ENCODE measurements at places on chromosomes 16 and 17.
A peak's percentile ranks its signal among the peaks of the same experiment; 100 is the strongest.

DNA sequence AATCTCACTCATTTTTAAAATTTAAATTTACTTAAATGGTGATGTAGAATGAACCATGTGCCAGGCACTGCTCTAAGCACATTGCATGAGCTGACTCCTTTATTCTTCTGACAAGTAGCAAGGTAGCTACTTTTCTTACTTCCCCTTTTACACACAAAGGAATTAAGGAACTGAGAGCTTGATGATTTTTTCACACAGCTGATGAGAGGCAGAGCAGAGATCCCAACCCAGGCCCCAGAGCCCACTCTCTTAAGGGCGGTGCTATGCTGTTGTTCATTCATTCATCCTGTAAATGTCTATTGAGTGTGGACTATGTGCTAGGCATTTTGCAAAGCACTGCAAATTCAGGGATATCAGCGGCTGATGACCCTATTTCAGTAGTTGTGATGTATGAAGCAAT lies 17.9 kb downstream of the SEC14L5 start:
- no peak for DNase-seq

- DNase-seq, result no peak
Measured at GRCh38 chr17:21371511-21372081, 4.6 kb upstream of the KCNJ12 start.

DNA sequence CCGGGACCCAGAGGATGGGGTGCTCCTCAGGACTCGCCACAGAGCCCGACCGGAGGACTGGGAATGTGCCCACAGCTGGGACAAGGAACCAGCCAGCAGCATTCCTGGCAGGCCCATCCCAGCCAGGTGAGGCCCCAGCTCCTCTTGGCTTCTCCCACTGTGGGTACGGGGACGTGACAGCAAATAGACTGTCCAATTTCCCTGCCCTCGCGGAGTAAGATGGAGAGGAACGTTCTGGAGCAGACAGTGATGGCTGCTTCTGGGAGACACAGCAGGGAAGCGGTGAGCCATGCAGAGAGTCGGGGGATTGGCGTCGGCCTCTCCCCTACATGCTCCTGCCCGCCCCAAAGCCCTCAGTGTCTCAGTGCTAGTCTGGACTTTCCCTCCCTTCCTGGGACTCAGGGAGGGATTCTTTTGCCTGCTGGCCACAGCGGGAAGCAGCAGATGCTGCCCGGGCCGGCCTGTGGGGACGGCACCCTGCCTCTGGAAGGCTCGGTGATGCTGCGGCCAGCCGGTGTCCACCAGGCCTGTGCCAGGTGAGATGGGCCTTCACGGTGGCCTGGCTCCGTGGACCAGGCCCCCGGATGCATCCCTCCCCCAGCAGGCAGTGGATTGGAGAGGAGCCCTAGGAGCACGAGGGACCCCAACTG lies 89.1 kb downstream of the SEC14L1 start:
- no peak for DNase-seq

DNA sequence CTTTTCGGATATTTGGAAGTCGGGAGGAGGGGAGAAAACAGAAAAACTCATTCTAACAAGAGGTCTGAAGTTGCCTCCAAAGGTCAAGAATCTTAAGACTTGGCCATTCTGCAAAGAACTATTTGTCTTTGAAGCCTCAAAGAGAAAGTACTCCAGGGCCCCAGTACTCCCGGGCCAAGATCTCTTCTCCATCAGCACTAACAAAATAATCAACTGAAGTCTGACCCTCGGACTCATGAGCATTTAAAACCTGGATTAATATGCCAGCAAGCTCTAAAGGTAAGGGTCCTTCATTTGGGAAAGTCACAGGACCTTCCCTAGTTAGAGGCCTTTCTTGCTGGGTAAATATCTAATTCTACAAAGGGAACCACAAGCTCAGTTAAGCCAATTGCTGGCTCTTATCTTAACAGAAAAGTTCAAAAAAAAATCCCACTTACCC lies 4.5 kb downstream of the AXIN2 start:
- no peak for DNase-seq

GRCh38 chr16:3857189-3858043 lies 23.1 kb downstream of the CREBBP start:
- no peak for DNase-seq

- DNase-seq, result no peak
Measured at GRCh38 chr17:60901806-60902205, 224.2 kb downstream of the BCAS3 start.

- no peak for DNase-seq
Measured at GRCh38 chr17:40516581-40517285, 15.3 kb upstream of the TNS4 start.

DNA sequence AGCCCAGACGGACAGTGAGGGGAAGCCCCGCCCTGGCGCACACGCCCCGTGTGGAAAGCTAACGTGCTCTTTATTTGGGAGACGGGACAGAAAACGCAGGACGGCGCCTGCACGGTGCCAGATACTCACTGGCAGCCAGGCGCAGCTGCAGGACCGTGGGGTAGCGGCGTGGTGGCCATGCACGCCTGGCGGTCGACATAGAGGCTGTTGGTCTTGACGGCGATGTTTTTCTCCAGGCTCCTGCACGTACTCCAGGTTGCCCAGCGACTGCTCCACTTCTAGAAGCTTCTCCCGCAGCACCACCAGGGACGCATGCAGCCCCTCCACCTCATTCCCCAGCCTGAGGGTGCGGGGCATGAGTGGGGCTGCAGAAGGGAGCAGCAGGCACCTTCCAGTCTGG lies 5.1 kb upstream of the C1QTNF8 start:
- DNase-seq, result no peak

DNA sequence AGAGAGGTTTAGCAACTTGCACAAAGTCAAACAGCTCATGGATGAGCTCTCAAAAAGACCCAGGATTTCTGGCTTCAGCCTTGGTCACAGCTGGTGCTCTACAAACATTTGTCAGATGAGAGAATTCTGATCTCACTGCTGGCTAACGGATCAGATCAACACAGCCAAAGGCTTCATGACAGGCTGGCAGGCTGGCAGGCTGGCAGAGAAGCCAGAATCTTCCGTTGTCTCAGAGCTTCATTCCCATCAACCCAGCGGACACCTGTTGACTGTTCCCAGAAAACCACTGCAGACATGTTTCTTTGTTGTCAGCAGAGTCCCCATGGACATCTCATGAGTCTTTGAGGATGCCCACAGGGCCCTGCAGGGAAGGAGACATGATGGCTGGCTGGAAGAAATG lies 303.8 kb upstream of the ASIC2 start:
- no peak for DNase-seq

GRCh38 chr16:27302126-27302525 lies 11.6 kb upstream of the IL4R start:
- no peak for DNase-seq

GRCh38 chr16:50154420-50154950 lies 1.4 kb downstream of the TENT4B start:
- no peak for DNase-seq

- DNase-seq, result no peak
Measured at GRCh38 chr17:42110301-42111264, 1.9 kb downstream of the DHX58 start.

- no peak for DNase-seq
Measured at GRCh38 chr16:31085411-31085810, 3.3 kb downstream of the PRSS53 start.

DNA sequence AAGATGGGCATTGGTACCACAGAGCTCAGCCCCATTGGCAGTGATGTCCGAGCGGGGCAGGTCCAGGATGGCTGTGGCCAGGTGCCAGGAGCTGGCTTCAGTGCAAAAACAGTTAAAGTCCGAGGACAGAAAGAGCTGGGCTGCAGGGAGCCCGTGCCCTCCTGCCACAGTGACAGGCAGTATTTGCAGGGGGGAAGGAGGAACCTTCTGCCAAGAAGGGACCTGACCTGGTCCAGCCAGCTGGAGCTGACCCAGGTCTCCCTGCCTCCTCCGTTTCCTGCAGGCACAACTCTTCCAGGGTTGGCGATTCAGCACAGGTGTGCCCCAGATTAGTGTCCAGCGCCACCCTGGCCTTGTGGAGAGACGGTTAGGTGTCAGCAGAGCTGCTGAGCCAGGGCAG lies 199.0 kb downstream of the ENGASE start:
- no peak for DNase-seq

DNA sequence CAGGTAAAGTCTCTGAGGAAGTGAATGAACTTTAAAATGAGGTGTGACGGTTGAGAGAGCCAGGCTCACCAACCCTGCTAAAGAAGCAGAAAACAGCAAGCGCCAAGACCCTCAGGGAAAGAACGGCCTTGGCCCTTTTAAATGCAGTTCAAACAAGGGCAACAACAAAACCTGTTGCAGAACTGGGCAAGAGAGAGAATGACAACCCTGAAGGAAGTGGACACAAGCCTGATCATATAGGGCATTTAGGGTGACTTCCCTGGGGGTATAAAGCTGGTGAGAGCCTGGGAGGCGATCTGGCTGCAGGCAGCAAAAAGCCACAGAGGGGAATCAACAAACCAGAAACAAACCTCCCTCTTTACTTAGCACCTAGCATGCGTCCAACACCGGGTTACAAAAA lies 1.0 kb downstream of the CPPED1 start:
- DNase-seq, result no peak

- DNase-seq, result no peak
Measured at GRCh38 chr17:57982452-57983170, 5.4 kb downstream of the VEZF1 start.

DNA sequence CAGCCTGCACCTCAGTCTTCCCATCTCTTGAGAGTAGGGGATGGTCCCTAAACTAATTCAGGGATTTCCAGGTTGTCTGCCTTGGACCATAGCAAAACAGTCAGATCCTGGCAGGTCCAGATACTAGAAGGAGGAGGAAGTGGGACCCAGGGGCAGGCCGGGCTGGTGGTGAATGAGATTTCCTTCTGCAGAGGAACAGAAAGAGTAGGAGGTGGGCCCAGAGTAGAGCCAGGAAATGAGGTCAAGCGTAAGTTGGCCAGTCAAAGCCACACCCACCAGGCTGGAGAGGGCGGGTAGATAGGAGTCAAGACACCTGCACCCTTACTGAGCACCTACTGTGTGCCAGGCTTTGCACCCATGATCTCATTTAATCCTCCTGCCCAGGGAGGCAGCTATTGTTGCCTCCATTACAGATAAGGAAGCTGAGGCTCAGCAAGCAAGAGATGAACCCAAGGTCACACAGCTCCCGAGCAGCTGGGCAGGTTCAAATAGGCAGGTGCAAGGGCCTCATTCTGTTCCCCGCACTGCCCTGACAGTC lies 2.6 kb downstream of the CDH5 start:
- DNase-seq, result peak; percentile 44

DNA sequence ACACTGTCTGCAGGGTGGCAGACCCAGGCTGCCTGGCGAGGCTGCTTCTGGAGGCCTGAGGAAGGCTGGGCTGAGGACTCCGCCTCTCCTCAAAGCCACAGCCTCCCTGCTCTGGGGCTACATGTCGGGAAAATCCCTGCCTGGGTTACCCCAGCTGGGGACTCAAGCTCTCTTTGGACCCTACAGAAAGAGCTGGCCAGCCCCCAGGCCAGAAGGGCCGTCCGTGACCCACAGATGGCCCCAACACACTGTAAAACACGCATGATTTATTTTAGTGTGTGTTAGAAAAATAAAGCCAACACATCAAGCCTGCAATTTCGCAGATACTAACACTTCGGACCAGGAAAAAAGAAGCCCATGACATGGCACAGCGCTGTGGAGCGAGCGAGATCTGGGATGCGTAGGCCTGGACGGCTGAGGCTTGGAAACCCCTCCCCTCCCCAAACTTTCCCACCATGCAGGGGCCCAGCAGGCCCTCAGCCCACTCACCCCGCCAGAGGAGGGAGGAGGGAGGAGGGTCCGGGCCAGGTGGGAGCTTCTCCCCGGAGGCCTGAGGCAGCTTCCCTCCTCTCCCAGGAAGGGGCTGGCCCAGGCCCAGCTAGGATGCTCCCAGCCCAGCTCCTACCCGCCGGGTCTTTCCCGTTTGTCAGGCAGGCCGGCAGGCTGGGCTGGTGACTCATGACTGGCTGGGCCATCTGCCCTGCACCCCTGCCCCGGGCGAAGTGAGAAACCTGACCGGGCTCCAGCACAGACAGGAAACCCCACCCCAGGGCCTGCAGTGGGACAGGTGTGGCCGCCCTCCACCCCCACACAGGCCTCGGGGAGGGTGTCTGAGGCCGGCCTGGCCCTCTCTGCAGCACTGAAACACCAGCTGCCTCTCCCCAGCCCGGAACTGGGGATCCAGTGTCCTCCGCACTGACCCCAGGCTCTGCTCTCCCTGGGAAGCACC lies 34.1 kb upstream of the SLC38A10 start:
- DNase-seq, result peak; percentile 86

- no peak for DNase-seq
Measured at GRCh38 chr17:67440277-67441051, 63.4 kb downstream of the PITPNC1 start.

DNA sequence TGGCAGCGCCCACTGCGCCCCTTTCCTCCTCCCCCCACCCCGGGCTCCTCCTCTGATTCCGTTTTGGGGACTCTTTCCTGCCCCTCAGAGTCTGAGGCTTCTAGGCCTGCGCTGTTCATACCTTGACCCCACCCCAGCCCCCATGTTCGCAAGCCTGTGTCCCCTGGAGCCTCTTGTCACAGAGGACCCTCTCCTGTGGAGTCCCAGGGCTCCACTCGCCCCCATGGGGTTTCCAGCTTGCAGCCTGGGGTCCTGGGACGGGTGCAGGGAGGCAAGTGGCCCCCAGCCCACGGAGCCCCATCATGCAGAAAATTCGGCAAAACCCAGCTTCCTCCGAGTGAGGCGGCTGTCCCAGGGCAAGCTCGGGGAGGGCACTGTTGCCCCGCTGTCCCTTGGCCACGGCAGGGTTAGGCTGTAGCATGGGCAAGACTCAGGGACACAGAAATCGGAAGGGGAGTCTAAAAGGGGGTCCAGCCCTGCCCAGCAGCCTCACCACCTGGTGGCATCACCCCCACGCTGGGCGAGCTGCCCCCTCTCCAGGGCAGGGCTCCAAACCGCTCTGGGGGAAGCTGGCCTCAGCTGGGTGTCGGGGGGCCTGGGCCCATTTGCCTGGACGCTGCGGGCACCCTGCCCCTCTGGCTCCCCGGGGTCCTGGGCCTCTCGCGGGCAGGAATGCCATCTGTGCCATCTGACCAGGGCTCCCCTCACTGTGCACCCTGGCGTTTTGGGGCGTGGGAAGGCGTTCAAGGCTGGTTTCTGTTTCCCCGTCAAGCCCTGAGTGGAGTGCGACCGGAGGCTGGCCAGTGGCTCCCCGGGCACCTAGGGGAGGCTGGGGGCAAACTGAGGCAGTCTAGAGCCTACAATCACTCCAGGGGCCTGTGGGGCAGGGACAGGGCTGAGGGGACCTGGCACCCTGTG lies 11.5 kb upstream of the BAHCC1 start:
- DNase-seq, result peak; percentile 28

GRCh38 chr17:2962236-2962635 lies 101.2 kb downstream of the OR1D5 start:
- DNase-seq, result no peak

DNA sequence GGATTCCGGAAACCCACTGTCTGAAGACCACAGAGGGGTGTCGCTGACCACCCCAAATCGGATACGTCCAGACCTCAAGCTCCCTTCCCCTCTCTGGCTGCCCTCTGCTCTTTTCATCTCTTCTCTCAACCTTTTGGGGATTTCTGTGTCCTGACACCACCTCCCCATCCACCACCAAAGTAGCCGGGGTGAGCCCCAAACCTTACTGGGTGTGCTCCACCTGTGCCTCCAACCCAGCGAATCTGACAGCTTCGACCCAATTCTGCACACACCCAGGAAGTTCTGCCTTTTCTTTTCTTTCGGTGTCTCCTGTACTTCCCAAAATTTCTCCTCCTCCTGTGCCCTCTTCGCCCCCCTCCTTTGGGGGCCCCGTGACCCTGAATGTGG lies 534 bp downstream of the KCTD11 start:
- DNase-seq, result no peak
